ENCODE measurements at places on chromosomes 11 and 22. TPM values are rescaled to one million over a fixed set of nuclear protein-coding genes. Genes with fewer than 3 reads are reported as not detected.

Gene ACRV1
- not detected for total RNA-seq

Gene GPHA2
- 1.3 TPM for total RNA-seq

Gene FLRT1
- total RNA-seq, result 6.1 TPM

Gene APIP
- 18.5 TPM for total RNA-seq

Gene GNG3
- total RNA-seq, result not detected

Gene IGF2
- total RNA-seq, result 562 TPM

Gene RBMXL2
- 0.64 TPM for total RNA-seq

Gene PPARA
- total RNA-seq, result 43.5 TPM

Gene SCGB1D2
- total RNA-seq, result not detected

Gene CLMP
- total RNA-seq, result 30.9 TPM

Gene APOBEC3B
- total RNA-seq, result 2.6 TPM

Gene RPS19BP1
- 54.5 TPM for total RNA-seq

Gene STK33
- 10.7 TPM for total RNA-seq

Gene TP53AIP1
- 0.58 TPM for total RNA-seq

Gene DGCR6
- total RNA-seq, result 6.4 TPM

Gene SPON1
- 82.8 TPM for total RNA-seq

Data from metanephros (tissue), 2 donors.